Activated CD4-positive, alpha-beta T cell treated with anti-CD3 and anti-CD28 coated beads, Interleukin-2, amount 50 U/mL, for 24 hours (primary cell): ENCODE measurements at places on chromosomes 11 and 22.

DNA sequence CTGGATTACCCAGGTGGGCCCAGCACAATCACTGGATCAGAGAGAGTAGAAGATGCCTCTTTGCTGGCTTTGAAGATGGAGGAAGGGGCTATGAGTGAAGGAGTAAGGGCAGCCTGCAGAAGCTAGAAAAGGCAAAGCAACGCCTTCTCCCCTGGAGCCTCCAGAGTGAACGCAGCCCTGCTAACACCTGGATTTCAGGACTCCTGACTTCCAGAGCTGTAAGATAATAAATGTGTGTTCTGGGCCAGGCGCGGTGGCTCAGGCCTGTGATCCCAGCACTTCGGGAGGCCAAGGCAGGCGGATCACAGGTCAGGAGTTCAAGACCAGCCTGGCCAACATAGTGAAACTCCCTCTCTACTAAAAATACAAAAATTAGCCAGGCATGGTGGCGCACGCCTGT lies 102.4 kb downstream of the MORC2 start:
- no peak for DNase-seq

DNA sequence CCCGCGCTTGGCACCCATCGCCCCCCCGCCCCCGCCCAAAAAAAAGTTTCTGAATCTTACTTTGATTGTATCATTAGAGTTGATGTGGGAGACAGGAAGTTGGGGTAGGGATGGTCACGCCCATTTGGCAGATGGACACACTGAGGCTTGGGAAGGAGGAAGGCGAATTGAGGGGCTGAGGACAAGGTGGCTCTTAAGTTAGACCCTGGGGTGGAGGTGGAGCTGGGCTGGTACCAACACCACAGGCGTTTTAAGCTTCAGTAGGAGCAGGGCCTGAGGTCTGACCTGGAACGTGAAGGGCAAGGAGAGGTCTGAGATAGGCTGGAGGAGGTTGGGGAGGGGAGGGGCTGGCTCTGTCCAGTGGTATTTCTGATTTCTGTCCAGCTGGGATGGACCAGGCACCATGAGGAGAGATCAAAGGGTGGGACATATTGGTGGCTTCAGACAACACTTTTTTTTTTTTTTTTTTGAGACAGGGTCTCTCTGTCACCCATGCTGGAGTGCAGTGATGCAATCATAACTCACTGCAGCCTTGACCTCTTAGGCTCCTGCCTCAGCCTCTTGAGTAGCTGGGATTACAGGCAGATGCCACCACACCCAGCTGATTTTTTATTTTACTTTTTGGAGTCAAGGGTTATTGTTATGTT lies 799 bp upstream of the CDC42BPG start:
- no peak for DNase-seq

DNA sequence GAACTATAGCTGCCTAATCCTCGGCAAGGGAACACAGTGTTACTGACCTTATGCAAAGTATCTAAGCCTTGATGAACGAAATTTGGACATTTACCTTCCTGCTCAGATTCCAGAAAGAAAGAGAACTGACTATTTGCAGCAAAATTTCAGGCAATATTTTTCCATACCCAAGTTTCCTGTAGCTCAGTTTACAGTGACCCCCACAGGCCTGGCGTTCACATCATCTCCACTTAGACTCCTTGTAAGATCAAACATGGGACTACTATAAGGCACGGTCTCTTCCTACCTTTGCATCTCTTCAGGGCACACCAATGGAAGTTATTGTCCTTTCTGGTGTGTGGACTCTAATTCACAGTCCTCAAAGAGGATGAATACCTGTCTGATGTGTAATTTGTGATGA lies 21.1 kb downstream of the MS4A6A start:
- no peak for DNase-seq

DNA sequence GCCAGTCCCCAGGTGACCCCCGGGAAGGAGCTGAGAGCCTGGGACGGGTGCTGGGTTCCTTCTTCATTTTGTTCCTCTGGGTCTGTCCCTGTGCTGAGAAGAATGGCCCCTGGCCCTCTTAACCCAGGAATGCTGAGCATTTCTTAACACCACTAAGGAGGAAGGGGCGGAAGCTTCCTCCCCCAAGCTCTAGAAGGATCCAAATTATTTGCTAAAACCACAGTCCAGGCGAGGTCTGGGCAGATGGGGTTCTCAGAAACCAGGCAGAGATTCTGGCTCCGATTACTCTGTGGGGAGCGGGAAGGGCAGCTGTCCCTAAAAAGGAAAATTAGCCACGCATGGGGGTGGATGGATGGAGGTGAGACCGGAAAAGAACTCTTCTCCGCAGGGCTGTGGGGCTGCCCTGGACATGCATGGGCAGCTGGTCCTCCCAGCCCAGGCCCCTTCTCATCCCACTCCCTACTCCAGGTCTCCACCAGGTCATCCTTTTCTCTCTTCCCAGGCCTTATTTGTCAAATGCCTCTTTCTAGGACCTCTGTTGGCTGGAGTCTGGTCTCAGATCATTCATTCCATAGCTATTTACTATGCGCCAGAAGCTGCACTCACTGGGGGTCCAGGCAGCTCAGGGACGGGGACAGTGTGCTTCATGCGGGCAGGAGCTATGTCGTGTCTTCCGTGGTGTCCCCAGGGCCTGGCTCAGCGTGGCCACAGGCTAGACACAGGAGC lies 45.0 kb upstream of the MYH9 start:
- no peak for DNase-seq

DNA sequence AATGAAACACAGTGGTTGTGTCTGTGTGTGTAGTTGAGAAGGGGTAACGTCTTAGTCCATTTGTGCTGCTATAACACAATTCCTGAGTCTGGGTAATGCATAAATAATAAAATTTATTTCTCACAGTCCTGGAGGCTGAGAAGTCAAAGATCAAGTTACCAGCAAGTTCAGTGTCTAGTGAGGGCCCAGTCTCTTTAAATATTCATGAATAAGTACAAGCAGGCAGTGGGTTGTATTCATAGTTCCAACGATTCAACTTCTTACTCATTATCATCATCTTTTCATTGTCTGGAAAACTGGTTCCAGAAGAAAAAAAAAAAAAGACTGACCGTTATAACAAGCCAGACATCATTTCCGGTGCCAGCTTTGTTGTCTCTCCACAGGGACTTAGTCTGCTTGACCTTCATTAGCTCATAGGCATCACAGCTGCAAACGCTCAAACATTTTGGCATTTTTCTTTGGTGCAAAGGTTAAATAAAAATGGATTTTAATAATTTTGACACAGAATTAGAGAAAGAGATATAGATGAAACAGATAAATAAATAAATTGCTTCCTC lies 1297.5 kb downstream of the LRRC4C start:
- no peak for DNase-seq

DNA sequence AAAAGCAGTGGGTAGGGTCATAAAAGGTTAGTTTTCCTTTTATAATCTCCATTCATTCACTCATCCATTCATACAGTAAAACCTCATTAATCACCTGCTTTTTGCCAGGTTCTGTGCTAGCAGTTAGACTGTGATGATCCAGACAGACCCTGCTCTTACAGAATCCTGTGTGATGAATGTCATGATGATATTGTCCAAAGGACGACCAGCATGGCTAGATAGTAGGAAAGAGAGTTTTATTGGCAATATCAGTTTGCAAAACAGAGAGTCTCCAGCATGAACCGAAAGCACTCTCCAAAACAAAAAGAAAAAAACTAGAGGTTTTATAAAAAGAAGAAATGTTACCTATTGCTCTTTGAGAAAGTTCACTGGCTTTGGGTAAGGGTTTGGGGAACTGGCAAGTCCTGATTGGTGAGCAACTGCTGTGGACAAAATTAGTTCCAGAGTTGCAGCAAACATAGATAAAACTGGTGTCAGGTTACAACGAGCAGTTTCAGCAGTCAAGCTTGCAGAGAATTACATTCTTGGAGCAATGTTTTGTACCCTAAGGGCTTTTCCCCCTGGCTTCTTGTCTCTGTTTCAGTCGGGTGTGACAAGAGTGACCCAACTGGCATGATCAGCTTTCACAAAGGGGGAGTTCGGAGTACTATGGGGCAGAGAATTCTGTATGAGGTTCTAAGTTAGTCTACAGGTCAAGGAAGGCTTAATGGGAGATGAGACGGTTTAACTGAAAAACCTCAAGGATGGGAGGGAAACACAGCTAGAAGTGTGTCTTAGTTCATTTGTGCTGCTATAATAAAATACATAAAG lies 58.3 kb downstream of the HSD17B12 start:
- DNase-seq: no peak

GRCh38 chr11:128361451-128362020 lies 225.8 kb downstream of the ETS1 start:
- no peak for DNase-seq

- DNase-seq: no peak
Observed at GRCh38 chr11:69463181-69463994, 18.1 kb upstream of the LINC01488 start.

DNA sequence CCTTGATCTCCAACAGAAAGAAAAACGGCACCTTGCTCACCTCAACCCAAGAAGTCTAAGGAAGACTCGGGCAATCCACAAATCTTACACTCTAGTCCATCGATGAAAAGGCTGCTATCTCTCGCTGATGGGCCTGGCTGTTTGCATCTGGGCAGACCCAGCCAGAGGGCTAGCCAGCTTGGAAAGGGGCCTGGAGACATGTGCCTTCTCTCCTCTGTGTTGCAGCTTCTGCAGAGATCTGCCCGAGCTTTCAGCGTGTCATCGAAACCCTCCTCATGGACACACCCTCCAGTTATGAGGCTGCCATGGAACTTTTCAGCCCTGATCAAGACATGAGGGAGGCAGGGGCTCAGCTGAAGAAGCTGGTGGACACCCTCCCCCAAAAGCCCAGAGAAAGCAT lies 3.2 kb downstream of the SCGB1A1 start:
- no peak for DNase-seq

DNA sequence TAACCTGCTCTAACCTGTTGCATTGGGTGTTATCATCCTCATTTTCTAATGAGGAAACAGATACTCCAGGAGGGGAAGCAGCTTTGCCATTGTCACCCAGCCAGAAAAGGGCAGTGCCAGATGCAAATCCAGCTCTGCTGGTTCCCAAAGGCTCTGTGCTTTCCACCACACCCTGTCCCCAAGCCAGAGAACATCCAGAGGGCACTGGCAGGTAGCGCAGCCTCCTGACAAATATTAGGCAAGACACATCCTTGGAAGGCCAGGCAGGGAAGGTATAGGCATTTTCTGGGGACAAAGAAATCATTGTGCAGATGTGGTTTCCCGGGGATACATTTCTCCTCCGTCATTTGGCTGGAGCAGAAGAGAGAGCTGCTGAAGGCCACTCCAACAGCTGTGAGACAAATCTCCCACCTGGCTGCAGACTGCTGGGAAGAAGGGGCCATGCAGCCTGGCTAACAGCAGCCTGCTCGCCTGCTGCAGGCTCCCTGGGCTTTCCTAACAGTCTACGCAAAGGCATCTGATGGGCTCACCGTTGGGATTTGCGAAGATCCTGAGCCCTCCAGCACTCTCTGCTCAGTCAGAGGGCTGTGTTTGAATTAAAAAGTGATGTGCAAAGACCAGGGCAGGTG lies 93.9 kb upstream of the PITPNB start:
- no peak for DNase-seq

- DNase-seq: no peak
Observed at GRCh38 chr11:133983660-133984316, 27.0 kb upstream of the IGSF9B start.

GRCh38 chr22:19109198-19110063 lies 12.8 kb downstream of the DGCR2 start:
- DNase-seq: no peak

DNA sequence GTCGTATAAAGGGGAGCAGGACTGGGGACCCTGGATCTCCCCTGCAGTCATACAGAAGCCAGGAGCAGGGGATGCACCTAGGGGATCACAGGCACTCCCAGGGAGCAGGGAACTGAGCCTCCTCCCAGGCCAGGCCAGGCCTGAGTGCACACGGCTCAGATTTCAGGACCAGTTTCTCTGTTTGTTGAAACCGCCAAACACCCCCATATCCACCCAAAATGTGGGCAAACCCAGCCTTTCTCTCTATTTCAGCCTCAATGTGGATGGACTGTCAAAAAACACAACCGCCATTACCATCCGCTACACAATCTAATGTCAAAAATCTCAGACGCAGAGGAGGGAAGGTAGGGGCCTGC lies 17.5 kb downstream of the MN1 start:
- no peak for DNase-seq

DNA sequence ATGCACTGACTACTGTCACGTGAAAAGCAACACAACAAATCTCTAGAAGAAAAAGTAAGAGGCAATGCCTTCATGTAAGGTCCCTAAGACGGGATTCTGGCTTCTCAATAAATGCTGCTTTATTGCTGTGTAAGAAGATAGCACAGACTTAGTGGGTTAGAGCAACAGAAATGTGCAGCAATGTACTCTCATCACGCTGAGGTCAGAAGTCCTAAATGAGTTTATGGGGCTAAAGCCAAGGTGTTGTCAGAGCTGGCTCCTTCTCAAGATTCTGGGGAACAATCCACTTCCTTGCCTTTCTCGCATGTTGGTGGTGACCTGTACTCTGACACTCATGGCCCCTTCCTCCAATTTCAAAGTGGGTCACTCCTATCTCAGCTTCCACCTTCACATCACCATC lies 93.4 kb downstream of the SHANK2 start:
- DNase-seq: no peak

- DNase-seq: no peak
Observed at GRCh38 chr11:125036933-125037332, 26.2 kb upstream of the SLC37A2 start.

DNA sequence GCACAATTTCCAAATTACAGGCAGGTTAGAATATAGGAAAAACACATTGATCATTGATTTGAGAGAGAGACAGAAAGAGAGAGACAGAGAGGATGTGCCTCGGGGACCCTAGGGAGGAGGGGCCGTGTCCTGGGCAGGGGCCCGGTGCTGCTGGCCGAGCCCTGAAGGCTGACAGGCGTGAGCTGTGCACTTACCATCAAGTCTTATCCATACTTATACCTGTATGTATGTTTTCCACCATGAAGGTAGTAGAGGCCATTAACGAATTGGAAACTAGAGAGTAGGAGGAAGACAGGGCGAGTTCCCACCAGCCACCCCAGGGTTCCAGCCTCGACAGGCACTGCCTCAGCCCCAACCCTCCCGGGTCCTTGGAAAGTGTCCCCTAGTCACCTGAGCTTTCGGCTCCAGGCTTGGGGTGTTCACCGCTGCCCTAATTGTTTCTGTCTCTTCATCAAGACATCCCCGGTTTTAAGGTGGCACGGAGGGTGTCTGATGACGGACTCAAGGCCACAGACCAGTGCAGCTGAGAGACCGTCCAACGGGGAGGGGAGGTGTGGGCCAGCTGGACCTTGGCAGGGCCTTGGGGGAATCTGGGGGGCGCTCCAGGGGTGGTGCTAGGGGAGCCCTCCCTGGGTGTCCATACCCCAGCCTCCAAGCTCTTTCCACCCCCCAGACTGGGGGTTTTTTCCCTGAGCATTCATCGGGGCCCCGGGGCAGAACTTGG lies 431.3 kb downstream of the TBC1D22A start:
- DNase-seq: no peak

- no peak for DNase-seq
Observed at GRCh38 chr11:134751031-134751585, 339.1 kb upstream of the B3GAT1 start.

DNA sequence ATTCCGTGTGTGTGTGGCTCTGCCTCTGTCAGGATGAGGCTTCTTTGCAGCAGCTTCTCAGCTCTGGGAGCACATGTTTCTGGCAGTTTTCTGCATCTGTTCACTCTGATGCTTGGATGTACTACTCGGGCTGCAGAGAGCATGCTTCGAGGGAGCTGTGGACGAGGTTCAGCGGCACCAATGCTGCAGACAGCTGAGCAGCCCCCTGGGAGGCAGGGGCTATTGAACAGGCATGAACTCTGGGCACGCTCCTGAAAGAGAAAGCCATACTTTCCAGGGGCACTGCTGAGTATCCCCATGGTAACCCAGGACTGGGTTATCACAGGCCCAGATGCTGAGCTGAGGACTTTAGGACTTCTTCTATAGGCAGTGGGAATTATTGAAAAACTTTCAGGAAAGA lies 33.8 kb downstream of the ADAMTS8 start:
- DNase-seq: no peak

GRCh38 chr11:129828301-129828836 lies 12.7 kb downstream of the TMEM45B start:
- DNase-seq: no peak
